ENCODE measurements at places on chromosomes 4 and X.

DNA sequence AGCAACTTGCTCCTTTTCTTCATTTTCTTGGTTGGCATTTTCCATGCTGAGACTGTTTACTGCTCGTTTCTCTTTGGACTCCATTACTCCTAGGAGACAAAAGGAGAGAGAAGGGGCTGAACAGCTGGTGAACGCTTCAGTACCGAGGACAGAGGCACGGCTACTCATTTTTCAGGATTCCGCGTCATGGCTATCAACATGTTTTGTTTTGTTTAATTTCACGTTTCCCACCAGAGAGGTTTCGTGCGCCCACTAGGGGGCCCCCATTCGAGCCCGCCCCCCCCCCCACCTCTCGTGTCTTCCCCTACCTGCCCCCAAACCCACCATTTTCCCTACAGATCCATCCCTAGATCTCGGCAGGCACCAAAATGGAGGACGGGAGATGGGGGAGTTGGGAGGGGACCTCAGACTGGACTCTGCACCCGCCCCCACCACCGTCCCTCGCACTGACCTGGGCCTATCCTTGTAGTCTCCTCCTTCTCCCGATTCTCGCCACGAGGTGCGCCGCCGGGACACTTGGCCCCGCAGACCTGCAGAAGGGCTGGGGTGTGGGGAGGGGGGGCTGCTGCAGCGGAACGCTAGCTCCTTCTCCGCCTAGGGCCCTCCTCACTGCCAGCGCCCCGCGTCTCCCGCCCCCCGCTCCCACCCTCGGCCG lies 653 bp downstream of the BEX1 start:
- no peak for DNase-seq

- no peak for DNase-seq
Measured at GRCh38 chr4:100913685-100914084, 395.9 kb upstream of the EMCN start.

DNA sequence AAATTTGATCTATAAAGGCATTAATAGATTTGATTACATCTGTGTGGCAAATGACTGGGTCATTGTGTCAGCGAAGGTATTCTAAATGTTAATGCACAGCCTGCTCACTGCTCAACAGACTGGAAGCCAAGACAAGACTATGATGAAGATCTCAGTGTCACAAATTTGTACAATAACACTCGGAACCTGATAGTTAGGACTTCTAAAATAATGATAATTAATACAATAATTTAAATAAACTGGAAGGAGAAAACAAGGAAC lies 217.4 kb downstream of the CENPC start:
- no peak for DNase-seq

DNA sequence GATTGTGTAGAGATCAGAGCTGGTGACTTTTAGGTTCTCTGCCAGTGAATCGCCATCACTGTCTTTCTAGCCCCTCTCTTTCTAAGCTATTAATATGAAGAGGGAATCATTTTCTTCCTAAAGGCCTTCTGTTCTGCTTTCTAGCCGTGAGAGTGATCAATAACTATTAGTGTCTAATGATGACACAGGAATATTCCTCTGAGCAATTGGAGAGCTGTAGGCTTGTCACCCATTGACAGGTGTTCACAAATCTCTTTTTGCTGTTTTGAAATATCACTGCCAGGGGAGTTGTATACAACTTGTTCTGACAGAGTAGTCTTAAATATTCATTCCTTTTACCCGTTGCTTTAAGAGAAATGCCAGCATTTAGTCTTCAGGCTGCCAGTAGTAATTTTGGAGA lies 13.9 kb downstream of the FHIP1A start:
- no peak for DNase-seq

DNA sequence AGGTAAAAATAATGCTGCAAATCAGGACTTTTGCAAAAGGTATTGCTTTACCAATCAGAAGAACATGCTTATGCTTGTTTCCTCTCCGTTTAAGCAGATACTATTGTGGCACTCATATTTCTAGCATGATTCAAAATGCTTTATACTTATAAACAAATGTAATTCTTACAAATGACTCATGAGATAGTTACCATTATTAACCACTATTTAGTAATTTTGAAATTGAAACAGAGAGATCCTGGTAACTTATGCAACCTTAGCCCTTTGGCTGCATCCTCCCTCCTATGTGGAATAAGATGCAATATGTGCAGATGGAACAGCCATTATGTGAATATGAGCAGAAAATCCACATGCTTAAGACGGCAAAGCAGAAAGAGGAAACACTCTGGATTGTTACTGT lies 164.7 kb downstream of the PCDH18 start:
- no peak for DNase-seq

DNA sequence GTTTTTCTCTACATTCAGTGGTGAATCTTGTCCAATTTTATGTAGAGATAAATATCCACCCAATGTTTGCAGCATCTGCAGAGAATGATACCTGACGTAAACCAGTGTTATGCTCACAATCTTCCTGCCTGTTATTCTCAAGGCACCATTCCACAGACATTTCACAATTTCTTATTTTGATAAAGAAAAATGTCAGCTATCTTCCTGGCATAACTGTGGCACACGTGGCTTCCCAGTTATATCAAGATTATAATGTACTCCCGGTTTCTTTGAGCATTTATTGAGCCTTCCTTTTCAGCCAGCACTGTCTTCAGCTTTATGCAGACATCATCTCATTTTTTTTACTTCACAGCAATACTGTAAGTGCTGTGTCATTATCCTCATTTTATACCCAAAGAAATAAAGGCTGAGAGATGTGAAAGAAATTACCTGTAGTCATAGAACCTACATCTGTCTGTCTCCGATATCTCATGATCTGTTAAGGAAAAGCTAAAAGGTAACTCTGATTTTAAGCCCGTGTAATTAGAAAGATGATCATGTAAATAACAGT lies 1300.8 kb upstream of the TENM3 start:
- DNase-seq, result no peak

GRCh38 chrX:46559062-46559461 lies 13.8 kb upstream of the ZNF674 start:
- no peak for DNase-seq

- no peak for DNase-seq
Measured at GRCh38 chr4:64158648-64159326, 250.5 kb downstream of the TECRL start.

DNA sequence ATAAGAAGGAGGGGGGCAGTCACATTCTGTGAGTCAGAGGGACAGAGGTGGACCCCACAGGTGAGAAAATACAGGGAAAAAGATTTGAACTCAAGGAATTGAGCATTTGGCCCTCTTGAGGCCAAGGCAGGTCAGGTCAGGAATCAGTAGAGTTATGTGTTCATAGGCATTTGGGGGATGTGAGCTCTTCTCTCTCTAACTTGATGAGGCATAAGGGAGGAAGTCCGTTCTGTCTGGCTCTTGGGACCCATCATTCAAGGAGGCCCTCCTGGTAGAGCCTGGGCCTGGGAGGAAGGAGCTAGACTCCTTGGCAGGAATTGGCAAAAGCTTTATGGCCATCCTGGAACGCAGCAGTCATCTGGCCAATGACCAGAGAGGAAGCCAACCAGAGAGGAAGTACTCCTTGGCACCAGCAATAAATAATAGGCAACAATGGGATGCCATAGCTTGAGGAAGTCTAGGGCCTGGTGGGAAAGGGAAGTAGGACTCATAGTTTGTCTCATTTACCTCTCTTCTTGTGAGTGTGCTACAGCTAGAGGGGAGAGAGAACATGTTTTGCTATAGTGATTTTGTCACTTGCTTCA lies 53.0 kb downstream of the MSN start:
- DNase-seq, result no peak

- no peak for DNase-seq
Measured at GRCh38 chr4:32988165-32988811, 2268.1 kb downstream of the PCDH7 start.

- no peak for DNase-seq
Measured at GRCh38 chr4:15771216-15772058, 6.7 kb upstream of the CD38 start.

DNA sequence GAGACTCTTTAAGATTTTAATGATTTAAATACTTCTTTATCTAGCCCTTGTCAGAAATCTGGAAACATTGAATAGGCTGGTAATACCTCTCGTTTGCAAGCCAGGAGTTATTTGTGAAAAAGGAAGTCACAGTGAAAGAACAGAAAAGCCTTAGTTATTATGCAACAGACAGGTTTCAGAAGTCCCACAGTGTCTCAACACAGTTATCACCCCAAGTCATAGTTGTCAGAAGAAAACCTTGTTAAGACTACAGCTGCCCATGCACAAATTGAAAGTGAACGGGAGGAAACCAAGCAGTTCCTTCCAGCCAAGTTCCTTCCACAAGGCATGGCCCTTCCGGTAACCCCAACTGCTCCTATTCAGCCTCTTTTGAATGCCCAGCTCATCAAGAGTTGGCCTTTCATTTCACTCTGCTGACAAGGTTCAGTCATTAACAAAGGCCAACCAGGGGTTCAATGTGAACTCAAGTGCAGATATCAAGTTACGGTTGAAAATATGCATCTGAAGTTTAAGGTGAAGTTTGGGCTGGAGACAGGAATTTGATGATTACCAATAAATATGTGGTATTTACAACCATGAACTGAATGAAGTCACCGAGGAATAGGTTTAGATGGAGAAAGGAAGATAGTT lies 15.6 kb downstream of the ALPK1 start:
- no peak for DNase-seq

- no peak for DNase-seq
Measured at GRCh38 chr4:148770848-148771247, 328.6 kb upstream of the NR3C2 start.

DNA sequence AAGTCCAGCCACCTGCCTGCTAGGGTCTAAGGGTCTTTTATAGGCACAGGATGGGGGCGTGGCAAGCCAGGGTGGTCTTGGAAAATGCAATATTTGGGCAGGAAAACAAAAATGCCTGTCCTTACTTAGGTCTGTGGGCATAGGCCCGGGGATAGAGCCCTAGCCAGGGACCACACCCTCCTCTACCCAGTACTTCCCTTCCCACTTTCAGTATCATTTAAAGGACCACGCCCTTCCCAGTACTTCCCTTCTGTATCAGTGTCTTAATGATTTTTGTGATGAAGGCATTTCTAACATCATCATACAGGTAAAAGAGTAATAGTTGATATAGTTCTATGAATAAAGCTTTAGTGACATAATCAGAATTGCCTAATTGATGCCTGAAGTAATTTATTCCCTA lies 11.4 kb downstream of the BANK1 start:
- DNase-seq, result no peak

Data from activated naive CD8-positive, alpha-beta T cell treated with anti-CD3 and anti-CD28 coated beads, Interleukin-2, amount 50 U/mL, for 16 hours (primary cell).